AG04450 (cell line): ENCODE measurements at places on chromosomes 12 and 14.
A peak's percentile ranks its signal among the peaks of the same experiment; 100 is the strongest.

GRCh38 chr12:126157575-126157966 is 1092.3 kb downstream of the AACS start:
- DNase-seq, result no peak

GRCh38 chr12:128976120-128976738 is 123.0 kb downstream of the GLT1D1 start:
- no peak for DNase-seq

GRCh38 chr12:89707703-89708564 is 704 bp downstream of the ATP2B1 start:
- no peak for DNase-seq

GRCh38 chr12:56628671-56629458 is 1.3 kb downstream of the BAZ2A start:
- peak; percentile 15 for DNase-seq

DNA sequence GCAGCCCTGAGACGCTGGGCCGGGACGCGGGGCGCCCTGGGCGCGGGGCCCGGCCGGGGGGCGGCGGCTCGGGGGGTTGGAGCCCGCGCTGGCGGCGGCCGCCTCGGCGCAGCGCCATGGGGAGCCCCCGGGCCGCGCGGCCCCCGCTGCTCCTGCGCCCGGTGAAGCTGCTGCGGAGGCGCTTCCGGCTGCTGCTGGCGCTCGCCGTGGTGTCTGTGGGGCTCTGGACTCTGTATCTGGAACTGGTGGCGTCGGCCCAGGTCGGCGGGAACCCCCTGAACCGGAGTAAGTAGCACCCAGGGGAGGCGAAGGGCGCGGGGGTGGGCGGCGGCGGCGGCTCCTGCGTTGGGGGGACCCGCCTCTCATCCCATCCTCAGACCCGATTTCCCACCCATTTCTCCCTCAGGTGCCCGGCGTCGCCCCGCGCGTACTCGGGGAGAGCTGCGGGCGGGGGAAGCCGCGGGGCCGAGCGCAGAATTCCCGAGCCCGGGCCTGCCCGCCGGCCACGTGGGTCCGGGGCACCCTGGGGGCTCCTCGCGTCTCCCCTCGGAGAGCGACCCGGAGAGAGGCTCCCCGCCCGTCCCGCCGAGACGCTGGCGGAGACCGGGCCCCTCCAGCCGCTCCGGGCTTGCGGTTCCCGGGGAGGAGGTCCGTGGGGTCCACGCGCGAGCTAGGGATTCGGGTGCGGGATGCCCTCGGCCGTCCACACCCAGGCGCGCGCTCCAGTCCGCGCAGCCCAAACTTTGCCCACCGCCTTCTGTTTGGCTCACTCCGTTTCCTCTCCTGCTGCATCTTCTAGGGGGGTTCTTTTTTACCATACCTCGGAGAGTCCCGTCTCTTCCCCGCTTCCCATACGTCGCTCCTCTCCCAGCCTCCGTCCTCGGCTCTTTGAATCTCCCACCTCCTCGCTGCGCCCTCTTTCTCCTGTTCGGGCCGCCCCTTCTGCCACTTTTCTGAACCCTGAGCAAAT is 807 bp downstream of the B4GALNT3 start:
- DNase-seq, result no peak

- DNase-seq, result no peak
These were observed 311.5 kb downstream of the NOVA1 start for GRCh38 chr14:26286081-26286912.

DNA sequence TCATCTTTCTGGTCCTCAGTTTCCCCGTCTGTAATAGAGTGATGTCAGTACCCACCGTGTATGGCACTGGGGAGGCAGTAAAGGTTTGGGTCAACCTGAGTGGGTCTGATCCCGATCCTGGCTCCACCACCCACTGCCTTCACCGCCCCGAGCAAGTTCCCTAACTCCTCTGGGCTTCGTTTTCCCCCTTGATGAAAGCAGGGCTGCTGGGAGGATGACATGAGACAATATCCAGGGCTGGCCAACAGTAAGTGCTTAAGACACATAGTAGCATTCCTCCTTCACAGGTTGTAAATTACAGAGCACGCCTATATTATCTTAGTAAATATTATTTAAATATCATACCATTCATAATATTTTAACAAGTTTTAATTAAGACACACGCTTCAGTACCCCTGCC is 595 bp downstream of the PLEK2 start:
- DNase-seq, result no peak

- no peak for DNase-seq
These were observed 199.5 kb upstream of the CAND1 start for GRCh38 chr12:67069451-67070306.

- no peak for DNase-seq
These were observed 1121.6 kb upstream of the TMEM132C start for GRCh38 chr12:127145241-127145928.

DNA sequence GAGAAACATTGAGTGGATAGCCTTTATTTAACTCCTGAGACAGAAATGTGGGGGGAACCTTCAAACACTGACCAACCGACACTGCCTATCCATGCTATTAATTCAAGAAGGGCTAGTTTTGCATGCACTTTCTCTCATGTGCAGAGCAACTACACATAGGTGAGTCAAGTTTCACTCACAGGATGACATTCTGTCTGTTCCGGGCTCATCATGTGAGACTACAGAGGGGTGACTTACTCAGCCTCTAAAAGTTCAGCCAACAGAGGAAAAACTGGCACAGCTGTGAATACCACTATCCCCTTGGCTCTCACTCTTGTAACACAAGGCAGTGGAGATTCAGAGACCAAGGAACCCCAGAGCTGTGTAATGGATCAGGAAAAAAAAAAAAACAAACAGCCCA is 13.3 kb downstream of the BEST3 start:
- DNase-seq, result no peak

GRCh38 chr12:50589650-50590435 is 85.1 kb downstream of the DIP2B start:
- DNase-seq, result peak; percentile 76

DNA sequence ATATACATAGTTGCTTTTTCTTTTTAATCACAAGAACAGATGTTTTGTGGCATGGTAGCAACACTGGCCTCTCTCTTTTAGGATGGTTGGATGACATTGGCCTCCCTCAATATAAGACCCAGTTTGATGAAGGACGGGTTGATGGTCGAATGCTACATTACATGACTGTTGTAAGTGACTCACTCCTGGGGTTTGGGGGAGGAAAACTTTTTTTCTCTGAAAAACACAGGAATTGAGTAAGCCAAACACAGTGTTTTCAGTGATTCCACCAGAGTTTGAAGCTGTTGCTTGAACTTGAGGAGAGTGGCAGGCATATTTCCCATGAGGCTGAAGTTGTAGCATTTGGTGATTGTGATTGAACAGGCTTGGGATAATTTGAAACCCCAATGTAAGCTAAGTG is 13.7 kb upstream of the REP15 start:
- peak; percentile 13 for DNase-seq

DNA sequence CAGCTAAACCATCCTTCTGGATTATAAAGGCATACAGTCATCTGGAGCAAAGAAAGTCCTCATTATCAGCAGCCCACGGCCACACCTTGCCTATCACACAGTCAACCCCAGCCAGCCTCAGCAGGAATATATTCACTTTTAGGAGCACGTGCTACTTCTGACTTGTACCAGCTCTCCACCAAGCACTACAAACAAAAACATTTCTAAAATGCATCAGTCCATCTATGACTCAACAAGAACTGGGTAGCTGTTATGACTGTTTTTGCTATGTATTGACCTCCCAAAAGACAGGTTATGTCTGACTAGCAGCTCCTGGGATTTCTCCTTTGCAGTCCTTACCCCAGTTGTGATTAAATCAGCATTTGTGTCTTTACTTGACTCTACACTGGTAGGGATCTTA is 31.2 kb downstream of the NUAK1 start:
- no peak for DNase-seq

DNA sequence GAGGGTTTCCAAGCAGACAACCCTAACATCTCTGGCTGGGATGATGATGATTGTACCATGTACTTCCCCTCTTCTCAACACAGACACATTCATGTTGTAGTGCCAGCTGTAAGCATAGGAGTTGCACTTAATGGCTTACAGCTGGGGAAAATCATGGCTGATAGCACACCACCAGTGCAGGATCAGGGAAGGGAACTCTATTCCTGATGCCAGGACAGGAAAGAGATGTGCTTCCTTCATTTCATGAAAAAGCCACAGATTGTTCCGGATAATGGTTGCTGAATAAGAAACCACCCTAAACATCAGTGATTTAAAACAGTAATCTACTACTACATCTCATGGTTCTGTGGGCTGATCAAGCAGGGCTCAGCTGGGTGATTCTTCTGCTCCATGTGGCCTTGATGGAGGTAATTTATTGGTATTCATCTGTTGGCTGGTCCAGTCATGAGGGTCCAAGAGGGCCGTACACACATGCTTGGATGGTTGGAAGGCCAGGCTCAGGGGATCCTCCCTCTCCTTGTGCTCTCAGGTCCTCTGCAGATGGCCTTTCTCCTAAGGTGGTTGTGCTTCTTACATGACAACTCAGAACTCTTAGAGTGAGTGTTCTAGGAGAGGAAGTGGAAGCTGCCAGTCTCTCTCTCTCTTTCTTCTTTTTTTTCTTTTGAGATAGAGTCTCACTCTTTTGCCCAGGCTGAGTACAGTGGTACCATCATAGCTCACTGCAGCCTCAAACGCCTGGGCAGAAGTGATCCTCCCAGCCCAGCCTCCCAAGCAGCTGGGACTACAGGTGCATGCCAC is 16.5 kb downstream of the TRAF3 start:
- DNase-seq, result no peak

DNA sequence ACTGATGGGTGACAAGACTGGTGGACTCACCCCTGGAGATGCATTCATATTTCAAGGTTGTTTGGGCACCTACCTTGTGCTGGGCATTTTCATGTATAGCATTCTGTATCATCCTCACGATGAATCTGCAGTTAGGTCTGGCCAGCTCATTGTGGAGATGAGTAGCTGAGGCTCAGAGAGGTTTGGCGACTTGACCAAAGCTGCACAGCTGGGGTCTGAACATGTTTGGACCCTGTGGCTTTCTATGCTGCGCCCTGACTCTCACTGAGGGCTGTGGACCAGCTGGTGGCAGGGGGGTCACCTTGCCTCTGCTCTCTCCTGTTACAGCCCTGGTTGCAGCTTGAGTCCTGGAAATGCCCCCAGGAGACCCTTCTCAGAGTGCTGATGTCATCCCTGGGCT is 24.9 kb upstream of the CCDC63 start:
- no peak for DNase-seq

GRCh38 chr14:38248321-38249028 is 7.4 kb downstream of the CLEC14A start:
- DNase-seq, result no peak

DNA sequence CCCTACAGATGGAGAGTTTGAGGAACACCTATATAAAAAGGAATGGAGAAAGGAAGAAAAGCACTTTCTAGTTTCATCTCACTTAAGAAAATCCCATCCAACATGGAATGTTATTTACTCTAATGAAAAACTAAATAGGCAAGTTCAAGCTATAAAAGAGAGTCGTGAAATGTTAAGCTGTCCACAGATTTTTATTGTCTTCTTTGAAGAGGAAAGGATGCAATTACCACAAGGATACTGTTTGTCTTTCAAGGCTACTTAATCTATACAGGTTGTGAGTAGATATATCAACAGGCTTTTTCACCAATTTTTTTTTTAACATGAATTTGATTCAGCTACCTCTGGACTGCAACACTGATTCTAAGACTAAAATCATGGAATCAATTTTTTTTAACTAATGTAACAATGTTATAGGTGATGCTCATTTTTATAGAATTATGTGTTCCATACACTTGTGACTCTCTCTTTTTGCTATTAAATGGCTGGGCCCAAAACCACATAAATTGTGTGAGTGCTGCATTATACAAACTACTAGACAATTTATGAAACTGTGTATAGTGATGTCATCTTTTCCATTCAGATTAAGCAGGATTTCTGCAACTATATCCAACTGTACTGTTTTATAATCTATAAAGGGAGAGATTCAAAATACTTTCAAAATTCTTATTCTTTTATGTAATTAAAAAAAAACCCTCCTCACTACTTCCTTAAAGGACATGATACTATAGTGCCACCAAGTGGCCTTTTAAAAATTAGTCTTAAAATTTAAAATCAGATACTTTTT is 26.8 kb upstream of the BMAL2 start:
- DNase-seq, result no peak

DNA sequence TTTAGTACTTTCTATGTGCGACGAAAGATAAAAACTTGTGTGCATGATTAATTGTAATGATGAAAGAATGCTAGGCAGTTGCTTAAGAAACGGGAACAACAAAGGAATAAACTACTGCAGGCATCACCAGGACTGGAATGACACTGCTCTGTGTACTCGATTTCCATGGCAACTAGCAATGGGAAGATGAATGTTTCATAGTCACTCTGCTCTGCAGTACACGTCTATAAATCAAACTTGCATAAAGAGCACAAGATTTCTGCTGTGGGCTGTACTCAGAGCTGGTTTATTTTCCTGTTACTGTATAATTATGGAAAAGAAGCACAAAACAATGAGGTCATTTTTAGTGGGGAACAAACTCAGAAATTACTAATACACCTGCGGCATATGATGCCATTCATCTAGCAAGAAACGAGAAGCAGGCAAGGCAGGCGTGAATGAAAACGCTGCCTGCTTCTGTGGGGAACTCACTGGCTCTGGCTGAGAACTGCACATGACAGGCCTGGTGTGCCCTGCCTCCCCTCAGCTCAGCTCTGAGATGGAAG is 41.8 kb downstream of the EFCAB11 start:
- peak; percentile 69 for DNase-seq

DNA sequence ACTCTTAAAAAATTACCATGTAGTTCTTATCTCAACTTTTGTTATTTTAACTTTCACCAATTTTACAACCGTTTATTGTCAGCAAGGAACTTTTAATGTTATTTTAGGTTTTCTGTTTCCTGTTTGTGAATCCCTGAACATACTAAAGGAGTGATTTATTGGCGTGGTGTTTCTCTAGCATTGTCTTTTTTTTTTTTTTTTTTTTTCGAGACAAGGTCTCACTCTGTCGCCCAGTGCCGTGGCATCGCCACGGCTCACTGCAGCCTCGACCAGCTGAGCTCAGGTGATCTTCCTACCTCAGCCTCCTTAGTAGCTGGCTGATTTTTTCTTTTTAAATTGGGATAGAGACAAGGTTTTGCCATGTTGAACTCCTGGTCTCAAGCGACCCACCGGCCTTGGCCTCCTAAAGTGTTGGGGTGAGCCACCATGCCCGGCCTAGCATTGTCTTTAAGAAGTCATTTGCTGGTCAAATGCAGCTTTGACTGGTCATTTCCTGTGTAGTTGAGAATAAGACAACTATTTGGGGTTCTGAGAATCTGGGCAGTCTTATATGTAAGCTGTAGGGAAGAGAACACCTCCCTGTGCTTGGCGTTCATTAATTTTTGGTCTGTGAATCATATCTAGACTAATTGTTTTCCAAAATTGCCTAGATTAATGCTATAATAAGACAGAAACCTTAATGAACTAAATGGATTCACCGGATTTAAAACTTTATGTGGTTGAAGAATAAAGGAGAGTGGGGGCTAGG is 2.1 kb downstream of the WASHC4 start:
- DNase-seq, result no peak

- no peak for DNase-seq
These were observed 37.8 kb downstream of the LLPH start for GRCh38 chr12:66092559-66093269.
